H9 (cell line): ENCODE measurements at places on chromosomes 11 and 22.
A peak's percentile ranks its signal among the peaks of the same experiment; 100 is the strongest.

DNA sequence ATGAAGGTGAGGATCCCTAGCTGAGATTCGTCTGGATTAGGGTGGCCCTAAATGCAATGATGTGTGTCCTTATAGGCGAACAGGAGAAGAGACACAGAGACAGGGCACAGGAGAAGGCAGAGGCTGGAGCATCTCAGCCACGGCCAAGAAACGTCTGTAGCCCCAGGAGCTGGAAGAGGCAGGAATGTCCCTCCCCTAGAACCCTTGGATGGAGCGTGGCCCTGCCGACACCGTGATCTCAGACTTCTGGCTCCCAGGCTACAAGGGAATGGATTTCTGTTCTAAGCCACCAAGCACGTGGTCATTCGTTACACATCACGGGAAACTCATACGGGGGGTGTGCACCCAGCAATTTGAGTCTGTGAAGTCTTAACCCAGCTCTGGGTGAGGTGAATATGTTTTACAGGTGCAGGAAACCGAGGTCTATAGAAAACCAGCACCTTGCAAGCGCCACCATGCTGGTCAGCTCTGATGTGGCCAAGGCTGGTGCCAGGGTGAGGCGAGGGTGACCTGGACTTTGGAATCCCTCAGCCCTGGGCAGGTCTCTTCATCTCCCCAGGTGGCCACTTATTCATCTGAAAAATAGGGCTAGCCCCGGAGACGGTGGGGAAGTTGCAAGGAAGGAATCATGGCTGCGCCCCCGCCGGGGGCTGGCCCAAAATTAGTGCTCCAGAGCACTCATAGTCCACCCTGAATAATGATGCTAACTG, 89.5 kb upstream of the FGF3 start:
- no peak for DNase-seq

- no peak for DNase-seq
Observed at GRCh38 chr22:41603873-41604332, 14.3 kb upstream of the PMM1 start.

DNA sequence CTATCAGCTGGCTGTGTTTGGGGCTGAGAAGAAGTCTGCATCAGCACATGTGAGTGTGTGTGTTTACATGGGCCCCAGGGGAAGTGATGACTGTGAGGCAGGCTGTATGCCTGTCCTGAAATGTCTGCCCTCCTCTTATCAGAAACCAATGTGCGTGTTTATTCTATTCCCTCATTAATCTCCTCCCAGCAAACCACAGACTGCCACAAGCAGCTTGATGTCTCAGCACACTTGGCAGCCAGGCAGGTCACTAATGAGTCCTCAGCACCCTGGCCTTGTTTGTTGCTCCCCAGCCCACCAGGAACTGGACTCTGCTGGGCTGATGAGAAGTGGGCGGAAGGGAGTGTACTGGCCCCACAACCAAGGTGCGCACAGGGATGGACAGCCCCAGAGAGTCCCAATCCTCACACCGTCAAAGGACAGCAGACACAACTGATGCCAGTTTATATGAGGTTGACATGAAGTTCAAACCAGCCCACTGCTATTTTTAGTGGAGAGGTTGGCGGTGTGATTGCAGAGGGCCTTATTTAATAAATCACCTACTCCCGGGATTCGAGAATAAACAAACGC, 225.8 kb downstream of the ETS1 start:
- DNase-seq: no peak

DNA sequence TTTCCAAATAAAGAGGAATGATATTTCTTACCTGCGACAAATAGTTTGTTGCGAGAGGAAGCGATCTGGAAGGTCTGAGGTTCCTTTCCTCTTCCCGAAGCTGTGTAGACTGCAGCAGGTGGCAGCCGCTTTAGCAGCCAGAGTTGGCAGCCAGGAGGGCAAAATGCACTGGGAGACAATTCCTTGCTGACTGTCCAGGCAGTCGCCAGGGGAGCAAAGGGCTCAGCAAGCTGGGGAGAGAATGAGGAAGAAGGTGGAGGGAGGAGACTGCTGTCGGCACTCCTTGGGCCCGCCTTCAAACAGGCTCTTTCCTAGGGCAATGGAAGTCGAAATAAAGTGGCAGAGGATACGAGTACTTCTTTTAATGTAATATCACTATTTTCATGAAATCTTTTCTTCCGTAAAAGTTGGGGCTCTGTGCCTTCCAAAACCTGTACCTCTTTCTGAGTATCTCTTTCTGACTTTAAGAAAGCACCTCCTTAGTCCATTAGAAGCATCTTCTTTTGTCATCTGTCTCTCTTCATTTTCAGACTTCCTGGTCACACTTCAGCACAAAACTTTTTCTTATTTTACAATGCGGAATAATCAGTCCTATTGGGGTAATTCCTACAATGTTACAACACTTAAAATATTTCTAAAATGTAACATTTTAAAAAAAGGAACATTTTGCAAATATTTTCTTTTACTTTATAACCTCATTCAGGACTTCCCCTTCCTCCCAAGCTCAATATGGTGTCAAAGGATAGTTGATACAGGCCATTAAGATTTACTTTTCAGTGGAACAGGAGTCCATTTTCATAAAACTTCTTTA, at the start of gene IL18:
TSS of gene IL18 (minus strand) at position 220 of the 811 bp plus-strand sequence. CDS start 9,041 bp downstream, outside the sequence.
- DNase-seq: peak; percentile 67

- peak; percentile 68 for DNase-seq
Observed at GRCh38 chr11:6438979-6439571, 1.7 kb downstream of the HPX start.
